Thoracic aorta endothelial cell (primary cell): ENCODE measurements at places on chromosomes 16 and 17. TPM values are rescaled to one million over a fixed set of nuclear protein-coding genes. Genes with fewer than 3 reads are reported as not detected.

The C17orf113 gene
- total RNA-seq: 0.07 and 0.13 TPM in 2 replicates

The ZNF668 gene
- 6.6 and 8.9 TPM in 2 replicates for total RNA-seq

The FBXW10B gene
- 0.22 and 0.27 TPM in 2 replicates for total RNA-seq

The MT4 gene
- total RNA-seq: not detected in 2 replicates

The CWC25 gene
- total RNA-seq: 14.4 and 15.2 TPM in 2 replicates

The OR1A1 gene
- total RNA-seq: not detected in 2 replicates

The TGFB1I1 gene
- total RNA-seq: 64.1 and 64.8 TPM in 2 replicates

The BOLA2B gene
- 114 and 168 TPM in 2 replicates for total RNA-seq

The STUB1 gene
- 77.6 and 98.1 TPM in 2 replicates for total RNA-seq
